ENCODE measurements at places on chromosomes 7 and 10.

DNA sequence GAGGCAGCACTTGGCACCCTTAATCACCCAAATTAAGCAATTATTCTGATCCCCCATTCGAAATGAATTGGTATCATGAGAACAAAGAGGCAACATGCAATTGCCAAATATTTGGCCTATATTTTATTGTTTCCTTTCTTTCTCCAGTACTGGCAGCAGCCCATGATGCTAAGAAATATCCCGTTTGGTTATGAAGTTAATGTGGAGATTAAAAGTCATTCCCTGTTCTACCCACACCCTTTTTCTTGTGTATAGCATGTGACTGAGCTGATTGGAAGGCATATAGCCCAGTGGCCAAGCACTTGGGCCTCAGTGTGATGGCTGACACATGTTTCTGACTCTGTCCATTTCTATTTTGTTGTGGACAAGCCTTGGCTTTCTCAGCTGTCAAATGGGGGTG is 692.3 kb upstream of the GALNT17 start:
- no peak for DNase-seq

- no peak for DNase-seq
Observed at GRCh38 chr10:100725071-100725471, 20.3 kb upstream of the PAX2 start.

DNA sequence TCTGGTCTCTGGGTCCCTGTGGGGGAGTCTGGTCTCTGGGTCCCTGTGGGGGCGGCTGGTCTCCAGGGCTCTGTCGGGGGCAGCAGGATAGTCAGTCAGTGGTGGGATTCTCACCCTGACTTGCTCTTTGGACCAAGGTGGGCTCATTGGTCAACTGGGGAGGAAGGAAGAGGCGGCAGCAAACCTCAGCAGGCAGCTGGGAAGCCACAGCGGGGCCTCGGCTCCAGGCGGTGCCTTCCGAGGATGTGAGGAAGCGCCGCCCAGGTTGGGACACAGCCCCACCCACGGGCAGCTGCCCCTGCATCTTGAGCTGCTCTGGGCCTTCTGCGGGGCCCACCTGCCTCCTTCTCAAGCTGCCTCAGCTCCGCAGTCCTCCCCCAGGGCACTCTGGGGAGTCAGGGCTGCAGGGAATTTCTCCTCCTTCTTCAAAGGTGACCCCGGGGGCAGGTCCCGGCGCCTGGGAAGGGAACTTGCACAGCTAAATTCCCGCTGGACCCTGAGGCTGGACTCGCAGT is 20.4 kb upstream of the KNDC1 start:
- DNase-seq = no peak

DNA sequence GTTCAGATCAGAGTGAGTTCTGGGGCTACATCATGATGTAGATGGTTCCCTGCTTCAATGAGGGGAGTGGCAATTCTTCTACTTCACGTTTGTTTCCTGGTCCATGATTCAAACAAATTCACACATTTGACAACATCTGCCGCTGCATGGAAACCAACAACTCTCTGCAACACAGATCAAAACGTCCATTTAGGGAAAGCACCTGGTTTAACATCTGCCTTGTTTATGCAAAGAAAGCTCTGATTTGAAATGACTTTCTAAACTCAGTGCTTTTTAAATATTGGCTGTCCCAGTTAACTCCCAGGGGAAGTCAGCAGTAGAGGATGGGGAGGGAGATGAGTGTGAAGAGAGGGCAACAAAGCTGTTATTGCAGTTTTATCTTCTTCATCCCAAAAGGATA is 93.8 kb downstream of the GAD2 start:
- no peak for DNase-seq

DNA sequence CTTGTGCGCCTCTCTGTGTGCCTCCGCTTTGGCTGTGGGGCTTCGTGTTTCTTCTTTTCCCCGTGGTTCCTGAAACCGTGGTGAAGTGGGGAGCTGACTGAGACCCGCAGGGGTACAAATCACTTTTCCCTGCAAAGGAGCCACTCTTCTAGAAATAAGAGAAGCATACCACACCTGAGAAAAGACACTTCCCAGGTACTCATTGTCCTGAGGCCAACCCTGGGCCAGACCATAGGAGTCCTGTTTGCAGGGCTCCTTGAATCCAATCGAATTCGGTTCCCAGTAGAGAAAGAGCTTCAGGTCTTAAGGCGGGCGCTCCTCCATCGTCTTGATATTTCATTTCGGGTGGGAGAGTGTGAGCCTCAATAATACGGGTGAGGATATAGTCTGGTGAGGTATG is 32.4 kb upstream of the ZNF273 start:
- no peak for DNase-seq

DNA sequence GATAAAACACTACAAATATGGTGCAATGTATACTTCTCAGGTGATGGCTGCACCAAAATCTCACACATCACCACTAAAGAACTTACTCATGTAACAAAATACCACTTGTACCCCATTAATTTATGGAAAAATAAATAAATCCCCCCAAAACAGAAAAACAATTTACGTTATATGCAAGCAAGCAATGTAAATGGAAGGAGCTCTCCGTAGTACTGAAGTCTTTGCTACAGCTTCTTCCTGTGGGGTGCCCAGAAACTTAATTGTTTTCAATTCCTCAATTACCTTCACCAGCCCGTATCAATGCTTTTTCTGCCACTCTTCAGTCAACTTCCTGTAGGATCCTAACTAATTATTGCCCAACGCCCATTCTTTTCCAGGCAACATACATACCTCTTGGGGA is 138.1 kb downstream of the RELN start:
- no peak for DNase-seq

GRCh38 chr7:99209781-99210180 is 1.9 kb upstream of the KPNA7 start:
- DNase-seq = no peak

DNA sequence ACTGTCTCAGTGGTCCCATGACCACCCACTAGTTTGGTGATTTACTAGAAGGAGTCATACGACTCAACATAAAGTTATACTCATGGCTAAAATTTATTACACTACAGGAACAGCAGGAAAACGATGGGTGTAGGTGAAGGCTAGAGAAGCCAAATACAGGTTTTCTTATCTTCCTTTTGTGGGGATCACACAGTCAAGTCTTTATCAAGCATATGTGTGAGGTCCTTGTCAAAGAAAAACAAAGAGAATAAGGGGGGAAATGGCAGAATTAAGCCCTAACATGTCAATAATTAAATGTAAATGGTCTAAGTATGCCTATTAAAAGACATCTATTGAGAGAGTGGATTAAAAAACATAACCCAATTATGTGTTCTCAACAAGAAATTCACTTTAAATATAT is 47.8 kb upstream of the UBN2 start:
- DNase-seq = no peak

DNA sequence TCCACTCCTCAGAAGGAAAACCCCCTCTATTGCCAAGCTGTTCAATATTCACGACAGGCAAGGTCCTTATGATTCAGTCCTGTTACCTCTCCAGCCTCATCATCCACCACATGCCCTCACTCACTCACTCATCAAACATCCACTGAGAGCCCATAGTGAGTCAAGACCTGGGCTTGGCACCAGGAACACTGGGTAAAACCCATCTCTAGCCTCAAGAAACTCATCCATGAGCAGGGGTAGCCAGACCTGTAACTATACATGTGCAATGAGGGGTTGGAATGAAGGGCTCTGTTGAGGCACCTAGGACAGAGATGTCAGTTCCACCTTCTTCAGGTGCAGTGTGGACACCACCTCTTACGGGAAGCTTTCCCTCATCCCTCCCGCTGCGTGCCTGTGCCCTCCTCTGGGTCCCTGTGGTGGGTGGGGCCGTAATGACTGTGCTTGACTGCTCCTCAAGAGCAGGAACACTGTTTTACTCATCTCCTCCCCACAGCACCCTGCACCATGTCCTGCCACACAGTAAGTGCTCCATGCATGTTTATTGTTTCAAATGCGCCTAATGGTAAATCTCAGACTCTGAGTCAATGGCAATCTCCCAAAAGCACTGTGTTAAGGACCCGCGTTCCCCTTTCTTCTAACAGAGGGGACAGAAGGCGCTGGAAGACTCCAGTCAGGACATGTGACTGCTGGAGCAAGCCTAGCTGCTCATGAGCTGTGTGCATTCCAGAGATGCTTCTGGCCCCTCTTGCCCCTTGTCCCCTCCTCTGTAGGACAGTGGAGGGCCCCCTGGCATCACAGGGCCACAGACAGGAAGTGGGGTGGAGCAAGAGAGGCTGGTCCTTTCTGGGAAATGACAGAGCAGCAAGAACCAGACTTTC is 95.4 kb downstream of the HIPK2 start:
- DNase-seq = no peak

GRCh38 chr7:112296432-112296831 is 89.9 kb downstream of the ZNF277 start:
- DNase-seq = no peak

- no peak for DNase-seq
Observed at GRCh38 chr10:61588770-61589211, 73.9 kb upstream of the CABCOCO1 start.

DNA sequence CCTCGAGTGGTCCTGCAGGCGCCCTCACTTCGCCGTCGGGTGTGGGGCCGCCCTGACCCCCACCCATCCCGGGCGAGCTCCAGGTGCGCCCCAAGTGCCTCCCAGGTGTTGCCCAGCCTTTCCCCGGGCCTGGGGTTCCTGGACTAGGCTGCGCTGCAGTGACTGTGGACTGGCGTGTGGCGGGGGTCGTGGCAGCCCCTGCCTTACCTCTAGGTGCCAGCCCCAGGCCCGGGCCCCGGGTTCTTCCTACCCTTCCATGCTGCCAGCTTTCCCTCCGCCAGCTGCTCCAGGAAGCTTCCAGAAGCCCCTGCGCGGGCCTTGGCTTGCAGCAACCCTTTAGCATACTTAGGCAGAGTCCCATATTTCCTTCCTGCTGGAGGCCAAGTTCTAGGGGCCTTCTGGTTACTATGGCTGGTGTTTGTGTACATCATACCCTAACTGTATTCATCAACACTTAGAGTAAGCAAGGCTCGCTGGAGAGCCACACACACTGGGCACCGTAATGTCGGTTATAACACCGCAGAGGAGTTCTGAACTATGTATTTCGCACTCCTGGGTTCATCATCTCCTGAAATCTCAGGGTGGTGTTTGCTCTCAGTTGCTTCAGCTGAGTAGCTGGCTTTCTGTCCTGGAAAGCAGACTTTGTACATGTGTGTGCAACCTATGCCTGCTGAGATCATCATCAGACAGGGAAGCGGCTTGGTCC is 471 bp downstream of the MGMT start:
- DNase-seq = no peak
